ENCODE measurements at places on chromosomes 2 and 18.

- DNase-seq: no peak
Observed at GRCh38 chr18:23568281-23569138, 17.8 kb downstream of the NPC1 start.

- peak; percentile 49 for DNase-seq
Observed at GRCh38 chr2:20411361-20411894, 35.4 kb upstream of the RHOB start.

GRCh38 chr2:46462936-46463335, 16.4 kb upstream of the TMEM247 start:
- no peak for DNase-seq

- DNase-seq: no peak
Observed at GRCh38 chr18:69752737-69753380, 194.8 kb downstream of the CD226 start.

DNA sequence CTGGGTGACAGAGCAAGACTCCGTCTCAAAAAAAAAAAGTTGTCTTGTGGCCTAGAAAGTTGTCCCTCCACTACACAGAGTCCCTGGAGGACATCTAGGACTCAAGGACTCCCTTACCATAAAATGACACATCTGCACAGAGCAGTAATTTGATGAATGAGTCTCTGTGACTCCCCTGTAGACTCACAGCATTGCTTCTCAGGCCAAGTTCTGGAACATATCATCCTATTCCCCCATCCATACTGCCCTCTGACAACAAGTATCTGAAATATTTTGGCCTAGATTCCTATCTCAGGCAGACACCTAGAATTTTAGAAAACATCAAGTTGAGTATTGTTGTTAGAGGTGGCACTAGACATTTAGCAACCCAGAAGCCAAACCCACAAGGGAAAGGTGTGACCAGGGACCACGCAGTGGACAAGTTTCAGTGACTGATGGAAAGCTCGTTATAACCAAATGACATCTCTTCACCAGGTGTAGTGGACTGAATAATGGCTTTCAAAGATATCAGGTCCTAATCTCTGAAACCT, 97.9 kb upstream of the ATP8B1 start:
- no peak for DNase-seq

GRCh38 chr18:29164020-29164706, 987.2 kb upstream of the CDH2 start:
- DNase-seq: no peak

- DNase-seq: no peak
Observed at GRCh38 chr18:3499501-3499900, 49.5 kb downstream of the TGIF1 start.

GRCh38 chr2:157931542-157931941, 55.4 kb upstream of the ACVR1 start:
- DNase-seq: no peak

DNA sequence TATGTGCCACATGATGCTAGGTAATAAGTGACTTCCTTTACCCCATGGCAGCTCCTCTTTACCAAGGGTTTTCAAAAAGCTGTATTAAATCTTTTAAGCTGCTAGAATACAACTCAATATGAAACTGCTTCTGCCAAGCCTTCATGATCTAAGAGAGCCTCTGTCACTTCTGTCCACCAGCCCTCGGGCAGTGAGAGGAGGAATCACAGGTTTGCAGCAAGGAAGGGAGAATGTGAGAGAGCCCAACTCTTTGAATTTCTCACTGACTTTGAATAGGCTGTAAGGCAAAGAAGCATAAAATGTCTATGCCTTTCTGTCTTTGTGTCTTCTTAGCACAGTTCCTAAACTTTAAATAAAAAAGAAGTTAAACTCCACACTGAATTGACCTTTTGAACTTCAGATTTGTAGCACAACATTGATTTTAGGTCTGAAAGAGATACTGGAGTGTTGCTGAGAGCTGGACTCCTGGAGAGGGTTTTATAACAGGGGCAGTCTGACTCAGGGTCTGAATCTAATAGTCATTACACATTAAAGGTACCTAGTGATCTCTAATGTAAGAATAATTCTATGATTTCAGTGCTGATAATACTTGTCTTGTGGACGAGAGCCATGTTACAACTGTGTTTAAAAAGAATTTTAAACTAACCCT, 48.1 kb upstream of the SATB2 start:
- no peak for DNase-seq

- DNase-seq: no peak
Observed at GRCh38 chr2:201218780-201219179, 35.8 kb downstream of the CASP10 start.

DNA sequence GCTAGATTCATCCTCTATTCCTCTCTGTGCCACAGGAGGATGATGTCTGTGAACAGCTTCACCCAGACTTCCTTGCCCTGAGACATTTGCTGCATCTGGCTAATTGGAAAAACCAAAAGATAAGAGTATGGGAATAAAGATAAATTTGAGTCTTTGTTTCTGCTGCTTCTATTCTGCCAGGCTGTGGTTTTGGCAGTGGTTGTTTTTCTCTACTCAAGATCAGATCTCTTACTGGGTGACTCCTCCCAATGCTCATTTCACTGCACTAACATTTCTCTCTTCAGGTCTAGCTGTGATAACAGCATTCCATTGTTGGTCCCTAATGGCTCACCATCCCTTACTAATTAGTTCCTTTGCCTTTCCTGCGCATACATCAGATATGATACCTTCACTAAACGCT, 89.5 kb downstream of the CALCRL start:
- DNase-seq: no peak

DNA sequence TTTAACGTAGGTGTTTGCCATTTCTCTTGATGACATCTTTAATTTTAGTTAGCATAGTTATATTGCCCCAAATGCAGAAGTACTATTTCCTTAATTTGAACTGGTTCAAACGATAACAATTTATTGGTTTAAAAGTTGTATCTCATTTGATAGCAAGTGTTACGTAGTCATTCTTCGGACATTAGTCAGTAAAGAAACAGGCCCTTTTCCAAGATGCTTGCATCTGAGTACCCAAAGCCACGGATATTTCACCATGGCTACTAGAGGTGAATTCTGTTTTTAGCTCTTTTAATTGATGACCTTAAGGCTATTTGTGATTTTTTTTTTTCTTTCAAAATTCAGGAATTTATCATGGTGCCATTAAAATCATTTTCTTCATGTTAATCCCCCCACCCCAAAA, 32.1 kb downstream of the GLS start:
- no peak for DNase-seq

DNA sequence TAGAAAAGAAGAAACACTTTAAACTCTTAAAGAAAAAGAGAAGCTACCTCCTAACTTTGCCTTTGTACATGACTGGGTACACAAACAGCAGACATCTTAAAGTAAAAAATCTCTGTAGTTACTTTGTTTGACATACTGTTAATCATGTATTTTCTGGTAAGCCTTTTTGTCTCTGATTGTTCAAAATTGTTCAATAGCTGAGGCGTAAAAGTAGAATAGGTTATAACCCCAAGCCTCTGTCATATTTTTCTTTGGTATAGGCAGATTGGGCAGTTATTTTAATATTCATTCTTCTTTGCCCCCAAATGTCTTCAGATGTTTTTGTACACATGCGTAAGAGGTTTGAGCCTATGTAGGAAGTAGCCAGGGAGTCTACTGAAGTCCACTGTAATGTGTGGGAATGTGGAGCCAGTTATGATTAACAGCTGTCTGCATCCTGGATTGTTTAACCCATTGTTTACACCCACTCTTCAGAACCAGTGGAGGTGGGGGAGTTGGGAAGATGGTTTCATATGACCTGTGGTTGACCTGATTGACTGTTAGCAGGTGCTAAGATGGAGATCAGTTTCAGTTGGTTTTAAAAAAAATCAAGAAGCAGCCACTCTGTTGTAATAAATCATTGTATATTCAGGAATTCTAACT, 150.5 kb downstream of the TANC1 start:
- no peak for DNase-seq

GRCh38 chr2:172701250-172701649, 34.4 kb upstream of the RAPGEF4 start:
- no peak for DNase-seq

DNA sequence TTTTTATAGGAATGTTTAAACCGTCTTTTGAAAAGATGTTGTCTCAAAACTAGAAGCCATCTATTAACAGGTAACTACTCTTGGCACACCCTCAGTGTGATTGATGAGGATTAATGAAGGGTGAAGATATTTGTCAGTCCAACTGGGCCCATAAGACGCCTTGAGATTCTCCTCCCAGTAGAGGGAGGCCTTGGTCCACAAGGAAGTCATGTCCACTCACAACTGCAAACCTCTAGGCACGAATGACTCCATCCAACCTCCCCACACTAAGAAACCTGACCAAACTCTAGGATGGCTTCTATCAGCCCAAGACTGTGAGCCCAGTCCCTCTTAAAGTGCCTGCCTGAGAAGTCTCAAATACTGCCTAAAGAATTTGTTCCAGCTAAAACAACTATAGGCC, 19.2 kb upstream of the GRP start:
- DNase-seq: no peak
